ENCODE measurements at places on chromosomes 2 and 18. TPM values are rescaled to one million over a fixed set of nuclear protein-coding genes. Genes with fewer than 3 reads are reported as not detected.

The CD226 gene
- 0.53 TPM for polyA plus RNA-seq

GRCh38 chr2:162888652-162889051 is 50.1 kb upstream of the KCNH7 start:
- no peak for DNase-seq

- no peak for DNase-seq
Observed at GRCh38 chr2:85741833-85742455, 11.8 kb upstream of the ATOH8 start.

The CDKL4 gene
- not detected for polyA plus RNA-seq

DNA sequence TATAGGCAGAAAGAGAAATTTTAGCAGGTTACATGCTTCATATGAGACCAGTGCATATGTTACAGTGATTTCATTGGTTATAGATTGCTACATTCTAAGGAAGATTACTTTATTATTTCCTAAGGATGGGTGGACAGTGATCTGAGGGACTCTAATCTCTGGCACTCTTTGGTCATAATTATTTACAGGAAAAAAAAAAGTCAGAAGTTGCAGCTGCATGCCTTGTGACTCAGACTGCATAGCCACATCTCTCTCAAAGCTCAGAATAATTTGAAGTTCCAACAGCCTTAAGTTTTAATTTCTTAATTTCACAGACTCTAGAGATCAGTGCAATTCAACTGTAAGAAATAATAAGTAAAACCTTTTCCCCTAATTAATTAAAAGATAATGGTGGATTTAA is 27.1 kb upstream of the BARD1 start:
- DNase-seq: no peak

Data from BJ (cell line).